Activated naive CD4-positive, alpha-beta T cell treated with anti-CD3 and anti-CD28 coated beads, Interleukin-2, amount 50 U/mL, for 16 hours (primary cell): ENCODE measurements at places on chromosomes 16 and 17.

GRCh38 chr17:17044846-17045561, 2.7 kb downstream of the MPRIP start:
- no peak for DNase-seq

GRCh38 chr17:35087731-35088355, 24.3 kb upstream of the RFFL start:
- peak; percentile 13 for DNase-seq

DNA sequence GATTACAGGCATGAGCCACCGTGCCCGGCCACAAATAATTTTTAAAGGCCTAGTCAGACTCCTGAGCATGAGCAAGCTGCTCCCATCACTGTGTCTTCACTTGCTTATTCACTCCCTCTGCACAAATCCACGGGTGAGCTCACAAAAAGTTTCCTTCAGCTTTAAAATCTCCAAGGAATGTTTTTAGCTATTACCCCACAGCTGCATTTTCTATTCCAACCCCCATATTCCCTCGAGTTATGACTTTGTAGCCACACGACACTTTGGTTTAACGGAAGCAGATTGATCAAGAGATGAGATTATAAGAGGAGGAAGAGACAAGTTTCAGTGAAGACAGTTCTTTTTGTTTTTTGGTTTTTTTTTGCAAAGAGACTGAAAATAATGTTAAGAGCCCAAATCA, 49.1 kb upstream of the SLC25A19 start:
- DNase-seq: no peak

- peak; percentile 38 for DNase-seq
Measured at GRCh38 chr16:68272507-68273209, 8.3 kb downstream of the SLC7A6 start.

GRCh38 chr16:88617268-88618031, 20.9 kb upstream of the IL17C start:
- DNase-seq: no peak

- DNase-seq: no peak
Measured at GRCh38 chr16:54055191-54055590, 231.4 kb downstream of the IRX3 start.

- no peak for DNase-seq
Measured at GRCh38 chr16:49830873-49831272, 25.0 kb downstream of the ZNF423 start.

DNA sequence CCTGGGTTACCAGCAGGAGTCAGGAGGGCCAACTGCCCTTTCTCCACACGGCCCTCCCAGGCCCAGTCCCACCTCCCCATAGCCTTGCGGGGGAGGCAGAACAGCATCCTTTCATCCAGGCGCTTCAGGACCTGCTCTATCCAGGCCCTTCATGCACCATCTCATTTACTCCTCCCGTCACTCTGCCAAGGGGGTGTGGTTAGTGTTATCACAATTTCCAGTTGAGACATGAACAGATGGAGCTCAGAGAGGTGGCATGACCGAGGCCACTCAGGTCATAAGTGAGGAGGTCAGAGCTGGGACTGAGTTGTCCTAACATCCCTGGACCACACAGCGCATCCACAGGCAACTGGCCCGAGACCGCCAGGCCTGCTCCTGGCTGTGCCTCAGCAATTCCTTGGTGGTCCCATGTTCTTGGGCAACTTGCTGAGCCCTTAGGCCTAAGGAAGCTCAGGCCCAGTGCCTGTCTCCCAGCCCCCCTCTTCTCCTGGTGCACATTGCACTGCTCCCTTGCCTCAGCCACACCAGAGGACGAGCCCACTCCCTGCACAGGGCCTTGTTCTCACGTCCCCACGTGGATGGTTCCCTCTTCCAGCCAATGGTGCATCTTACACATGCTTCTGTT, 23.8 kb downstream of the C17orf100 start:
- no peak for DNase-seq

GRCh38 chr17:7211491-7212273, 8.0 kb downstream of the DLG4 start:
- DNase-seq: no peak

DNA sequence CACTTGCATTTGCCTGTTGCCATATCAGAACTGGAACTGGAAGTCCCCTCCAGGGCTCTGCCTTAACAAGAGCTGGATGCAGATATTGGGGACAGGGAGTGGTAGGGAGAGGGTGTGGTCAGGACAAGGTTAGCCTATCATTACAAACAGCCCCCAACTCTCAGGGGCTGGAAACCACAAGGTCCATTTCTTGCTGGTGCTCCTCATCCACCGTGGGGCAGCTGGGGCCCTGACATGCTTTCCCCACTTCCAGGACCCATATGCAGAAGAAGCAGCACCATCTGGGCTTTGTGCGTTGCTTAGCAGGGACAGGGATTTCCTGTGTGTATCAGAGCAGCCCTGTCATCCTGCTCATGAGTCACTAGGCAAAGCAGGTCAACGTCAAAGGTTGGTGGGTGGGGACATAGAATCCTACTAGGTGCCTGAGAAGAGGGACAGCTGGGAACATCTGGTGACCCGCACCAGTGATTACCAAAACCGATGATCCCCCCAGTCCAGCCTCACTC, 26.9 kb downstream of the RGS9 start:
- peak; percentile 23 for DNase-seq

- no peak for DNase-seq
Measured at GRCh38 chr17:2028234-2028614, 1.7 kb upstream of the DPH1 start.
